Omental fat pad (tissue), 4 donors: ENCODE measurements at places on chromosomes 6 and 20. TPM values are rescaled to one million over a fixed set of nuclear protein-coding genes. Genes with fewer than 3 reads are reported as not detected.

GRCh38 chr6:83707829-83708545 lies 914 bp downstream of the SNAP91 start:
- no peak for DNase-seq

DNA sequence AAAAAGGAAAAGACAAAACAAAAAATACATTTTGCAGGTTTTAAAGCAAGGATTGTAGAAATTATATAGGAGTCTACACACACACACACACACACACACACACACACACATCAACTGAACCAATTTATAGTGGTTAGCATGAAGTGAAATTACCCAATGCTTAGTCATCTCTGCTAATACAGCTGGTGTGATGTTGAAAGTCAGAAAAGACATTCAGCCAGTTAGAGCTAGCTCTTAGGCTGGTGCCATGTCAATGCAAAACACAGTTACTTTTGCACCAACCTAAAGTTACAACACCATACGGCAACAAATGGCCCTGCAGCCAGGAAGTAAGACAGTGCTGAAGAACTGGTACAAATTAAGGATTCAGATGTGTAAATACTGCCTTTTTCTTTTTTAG lies 15.2 kb downstream of the FAM210B start:
- no peak for DNase-seq

DNA sequence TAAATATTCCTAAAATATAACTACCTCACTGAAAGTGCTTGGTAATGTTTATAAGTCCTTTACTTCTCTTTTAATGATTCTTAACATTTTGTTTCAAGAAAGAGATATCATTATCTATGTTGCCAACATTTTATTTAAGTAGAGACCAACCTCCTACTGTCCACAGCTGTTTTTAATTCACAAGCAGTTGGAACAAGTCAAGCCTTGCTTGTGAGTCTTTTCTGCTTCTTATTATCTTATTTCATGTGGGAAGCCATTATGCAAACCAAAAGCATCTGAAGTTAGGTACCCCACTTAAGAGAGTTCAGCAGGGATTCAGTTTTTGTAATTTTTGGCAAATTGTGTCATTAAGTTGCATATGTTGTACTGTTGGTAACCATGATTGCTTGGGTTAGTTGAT lies 1714.5 kb downstream of the GRIK2 start:
- DNase-seq = no peak

DNA sequence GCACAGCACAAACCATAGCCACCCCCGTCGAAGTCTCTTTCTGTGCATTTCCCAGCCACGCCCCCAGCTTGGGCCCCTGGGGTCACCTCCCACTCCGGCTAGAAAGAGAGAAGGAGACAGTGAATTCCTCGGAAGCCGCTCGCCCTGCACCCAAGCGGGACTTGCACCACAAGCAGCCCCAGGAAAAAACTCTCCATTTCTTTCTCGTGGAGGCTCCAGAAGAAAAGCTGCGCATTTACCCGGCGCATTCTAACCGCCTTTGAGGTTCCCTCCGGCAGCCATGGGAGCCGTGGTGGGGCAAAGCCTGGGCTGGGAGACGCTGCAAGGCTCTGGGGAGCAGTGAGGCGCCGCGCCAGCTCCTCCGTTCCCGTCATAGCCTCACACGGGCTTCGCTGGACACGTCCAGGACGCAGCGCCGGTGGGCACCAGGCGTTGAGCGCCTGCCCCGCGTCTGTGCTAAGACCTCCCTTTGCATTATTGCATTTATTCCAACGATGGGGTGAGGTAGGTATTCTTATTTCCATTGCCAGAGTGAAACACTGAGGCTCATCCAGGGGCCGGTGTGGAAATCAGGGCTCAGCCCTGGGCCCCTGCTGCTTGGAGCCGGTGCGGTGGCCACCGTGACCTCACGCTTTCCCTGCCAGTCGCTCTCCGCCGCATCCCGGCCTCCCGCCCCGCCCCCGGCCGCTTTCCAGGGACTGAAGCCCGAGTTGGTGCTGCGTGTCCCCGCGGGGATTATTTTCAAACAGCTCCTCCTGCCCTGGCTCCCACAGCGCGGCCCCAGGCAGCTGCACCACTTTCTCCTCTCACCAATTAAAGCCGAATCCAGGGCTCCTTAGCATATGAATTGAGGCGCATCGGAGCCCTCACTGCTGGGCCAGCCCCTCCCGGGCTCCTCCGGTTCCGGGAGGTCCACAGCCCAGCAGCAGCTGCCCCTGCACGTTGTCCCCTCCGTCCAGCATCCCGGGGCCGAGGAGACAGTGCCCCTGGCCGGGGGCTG lies 148.3 kb upstream of the AFDN start:
- DNase-seq = no peak

Gene ANGPT4
- 5.4 TPM for total RNA-seq

Gene HEY2
- 3.2 TPM for total RNA-seq

DNA sequence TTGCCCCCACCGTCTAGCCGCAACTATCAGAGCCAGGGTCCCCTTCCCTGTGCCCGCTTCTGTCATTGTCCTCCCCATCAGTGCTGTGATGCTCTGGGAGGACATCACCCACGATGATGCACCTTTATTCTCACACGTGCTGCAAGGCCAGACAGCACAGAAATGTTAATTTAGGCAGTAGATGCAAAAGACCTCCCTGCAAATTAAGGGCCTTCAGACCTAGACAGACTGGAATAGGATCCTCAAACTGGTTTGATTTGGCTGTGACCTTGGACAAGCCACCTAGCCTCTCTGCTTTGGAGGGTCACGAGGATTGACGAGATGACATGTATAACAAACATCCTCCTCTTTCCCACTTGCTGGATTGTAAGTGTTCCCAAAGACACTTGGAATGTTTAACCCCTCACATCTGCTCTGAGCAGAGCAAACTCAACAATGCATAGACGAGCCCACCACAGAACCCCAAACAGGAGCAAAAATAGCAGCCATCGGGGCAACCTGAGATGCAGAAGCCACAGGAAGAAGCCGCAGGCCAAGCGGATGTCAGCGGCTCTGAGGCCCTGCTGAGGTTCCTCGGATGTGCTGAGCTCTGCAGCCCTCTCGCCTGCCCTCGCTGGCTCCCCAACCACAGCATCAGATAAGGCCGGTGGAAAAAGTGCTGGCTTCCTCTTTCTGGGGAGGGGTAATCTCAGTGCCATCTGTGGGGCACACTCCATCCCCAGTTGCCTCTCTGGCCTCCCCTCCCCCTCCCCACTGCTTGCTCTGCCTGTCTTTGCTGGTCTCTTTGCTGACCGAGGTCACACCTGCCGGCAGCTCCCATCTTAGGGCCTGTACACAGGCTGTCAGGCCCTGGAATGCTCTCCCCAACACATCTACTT lies 35.3 kb downstream of the TOX2 start:
- no peak for DNase-seq

DNA sequence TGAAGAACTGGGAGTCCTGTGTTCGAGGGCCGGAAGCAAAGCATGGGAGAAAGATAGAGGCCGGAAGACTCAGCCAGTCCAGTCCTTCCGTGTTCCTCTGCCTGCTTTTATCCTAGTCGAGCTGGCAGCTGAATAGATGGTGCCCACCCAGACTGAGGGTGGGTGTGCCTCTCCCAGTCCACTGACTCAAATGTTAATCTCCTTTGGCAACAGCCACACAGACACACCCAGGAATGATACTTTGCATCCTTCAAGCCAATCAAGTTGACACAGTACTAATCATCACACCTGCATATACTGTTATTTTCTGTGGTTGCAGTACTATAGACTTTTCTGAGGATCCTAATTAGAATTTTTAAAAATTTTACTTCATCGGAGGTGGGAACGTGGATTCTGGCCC lies 21.3 kb downstream of the PCMTD2 start:
- DNase-seq = no peak

DNA sequence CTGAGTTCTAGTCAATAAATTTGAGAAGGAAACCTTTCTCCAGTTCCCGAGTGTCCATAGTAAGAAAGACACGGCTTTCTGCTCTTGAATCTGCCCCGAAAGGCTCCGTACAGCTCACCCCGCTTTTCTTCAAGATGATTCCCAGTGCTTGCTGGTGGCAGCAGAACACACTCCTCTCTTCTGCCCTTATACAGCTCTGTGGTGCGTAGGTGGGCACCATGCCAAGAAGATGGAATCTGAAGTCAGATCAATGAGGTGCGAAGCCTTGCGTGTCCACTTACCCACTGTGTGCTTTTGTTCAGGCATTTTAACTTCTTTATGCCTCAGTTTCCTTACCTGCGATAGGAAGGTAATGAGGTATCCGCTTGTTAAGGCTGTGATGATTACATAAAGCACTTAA lies 142.2 kb downstream of the WDR27 start:
- DNase-seq = no peak

- no peak for DNase-seq
These were observed 80.7 kb upstream of the MRAP2 start for GRCh38 chr6:83952830-83953229.

- DNase-seq = no peak
These were observed 551 bp downstream of the TREML2 start for GRCh38 chr6:41200296-41200900.

Gene EFCAB8
- total RNA-seq = not detected

DNA sequence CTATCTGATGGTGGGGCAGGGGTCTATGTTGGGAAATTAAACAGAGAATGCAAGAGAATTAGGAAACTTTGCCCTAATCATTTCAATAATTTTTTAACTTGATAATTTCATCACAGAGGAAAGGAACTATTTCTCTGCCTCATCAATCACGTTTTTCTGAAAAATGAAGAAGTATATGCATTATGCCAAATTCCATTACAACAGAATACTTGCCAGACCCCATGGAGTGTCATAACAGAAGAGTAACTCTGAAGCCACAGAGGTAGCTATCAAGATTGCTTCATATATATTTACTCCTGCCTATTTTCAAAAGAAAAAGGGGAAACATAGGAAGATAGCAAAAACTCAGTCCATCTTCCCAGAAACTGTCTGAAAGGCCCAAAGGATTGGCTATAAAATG lies 5.7 kb upstream of the USP49 start:
- no peak for DNase-seq

GRCh38 chr6:74434171-74434570 lies 738.2 kb downstream of the CD109 start:
- DNase-seq = no peak

Gene GPR6
- not detected for total RNA-seq

Gene HEBP2
- total RNA-seq = 206 TPM

DNA sequence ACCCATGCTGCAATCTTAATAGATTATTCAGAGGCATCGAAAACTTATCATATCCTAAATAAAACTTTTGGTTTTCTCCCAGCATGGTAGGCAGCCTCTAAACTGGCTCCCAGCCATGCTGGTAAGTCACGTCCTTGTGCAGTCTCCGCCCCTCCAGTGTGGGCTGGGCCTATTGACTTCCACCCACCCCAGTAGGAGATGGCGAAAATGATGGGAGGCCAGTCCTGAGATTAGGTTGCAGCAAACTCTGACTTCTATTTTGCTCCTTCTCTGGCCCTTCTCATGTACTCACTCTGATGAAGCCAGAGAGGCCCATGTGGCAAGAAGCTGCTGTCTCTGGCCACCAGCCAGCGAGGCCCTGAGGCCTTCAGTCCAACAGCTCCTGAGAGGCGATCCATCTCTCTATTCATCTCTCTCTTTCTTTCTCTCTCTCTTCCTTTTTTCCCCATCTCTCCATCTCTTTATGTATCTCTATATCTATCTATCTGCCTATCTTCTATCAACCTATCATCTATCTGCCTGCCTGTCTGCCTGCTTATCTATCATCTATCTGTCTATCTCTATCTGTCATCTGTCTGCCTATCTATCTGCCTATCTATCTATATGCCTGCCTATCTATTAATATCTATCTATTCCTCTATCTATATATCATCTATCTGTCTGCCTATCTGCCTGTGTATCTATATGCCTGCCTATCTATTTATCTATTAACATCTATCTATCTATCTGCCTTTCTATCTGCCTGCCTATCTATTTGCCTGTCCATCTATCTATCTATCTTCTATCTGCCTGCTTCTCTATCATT lies 52.7 kb upstream of the STX16 start:
- DNase-seq = no peak

DNA sequence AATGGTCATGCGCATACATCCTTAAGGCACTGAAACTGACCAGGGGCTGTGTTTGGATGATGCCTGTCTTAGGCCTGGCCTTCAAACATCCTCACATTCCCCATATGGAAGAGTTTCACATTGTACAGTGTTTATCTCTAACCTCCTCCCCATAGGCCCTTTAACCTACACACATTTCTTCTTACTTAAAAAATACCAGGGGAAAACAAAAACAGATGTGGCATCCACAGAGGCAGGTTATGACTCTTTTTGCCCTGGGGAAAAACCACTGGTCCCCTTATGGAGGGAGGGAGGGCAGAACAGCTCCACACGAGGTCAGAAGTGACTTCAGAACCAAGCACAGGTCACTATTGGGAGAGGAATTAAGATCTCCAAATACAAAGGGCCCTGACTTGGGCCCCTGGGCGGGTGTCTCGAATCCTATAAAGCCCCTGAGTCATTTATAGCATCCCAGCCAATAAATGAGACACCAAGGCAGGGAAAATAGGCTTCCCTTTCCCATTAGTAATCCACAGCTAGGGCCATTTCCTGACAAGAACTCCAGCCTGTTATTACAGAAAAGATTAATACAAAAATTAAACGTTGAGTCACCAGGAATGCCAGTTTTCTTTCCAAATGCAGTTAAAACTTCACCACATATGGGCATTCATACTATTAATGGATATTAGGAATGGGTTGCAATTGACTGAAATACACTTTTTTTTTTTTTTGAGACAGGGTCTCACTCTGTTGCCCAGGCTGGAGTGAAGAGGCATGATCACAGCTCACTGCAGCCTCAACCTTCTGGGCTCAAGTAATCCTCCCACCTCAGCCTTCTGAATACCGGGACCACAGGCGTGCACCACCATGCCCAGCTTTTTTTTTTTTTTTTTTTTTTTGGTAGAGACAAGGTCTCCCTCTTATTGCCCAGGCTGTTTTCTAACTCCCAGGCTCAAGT lies 107.2 kb downstream of the ATP9A start:
- no peak for DNase-seq

Gene RFX6
- total RNA-seq = not detected

DNA sequence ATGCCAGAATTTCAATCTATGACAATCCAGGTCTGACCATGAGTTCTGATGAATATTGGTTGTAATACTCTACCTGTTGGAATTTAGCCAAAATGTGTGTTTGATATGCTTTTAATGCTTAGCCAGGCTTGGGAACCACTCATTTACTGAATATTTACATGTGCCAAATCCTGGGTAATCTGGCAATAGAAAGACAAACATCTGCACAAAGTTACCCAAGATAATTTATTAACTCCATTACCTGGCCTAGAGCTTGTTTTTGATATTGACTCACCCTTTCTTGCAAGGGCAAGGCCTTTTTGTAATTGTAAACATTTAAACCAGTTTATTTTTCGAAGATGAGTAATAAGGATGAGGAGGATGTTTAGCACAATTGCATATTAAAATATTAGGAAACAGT lies 13.5 kb upstream of the CD2AP start:
- DNase-seq = no peak

DNA sequence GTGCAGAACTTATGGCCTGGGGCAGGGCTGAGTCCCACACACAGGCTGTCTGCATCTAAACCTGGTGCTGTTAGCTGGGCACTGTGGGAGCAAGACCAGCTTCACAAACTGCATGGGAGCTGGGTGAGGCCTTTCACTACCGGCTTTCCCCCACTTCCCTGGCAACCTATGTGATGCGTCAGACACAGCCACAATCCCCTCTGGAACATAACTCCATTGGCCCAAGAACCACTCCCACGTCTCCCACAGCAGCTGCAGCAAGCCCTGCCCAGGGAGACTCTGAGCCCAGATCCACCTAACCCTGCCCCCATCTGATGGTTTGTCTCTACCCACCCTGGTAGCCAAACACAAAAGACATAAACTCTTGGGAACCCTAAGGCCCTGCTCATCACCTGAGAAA lies 9.3 kb downstream of the WDR27 start:
- no peak for DNase-seq

GRCh38 chr20:39222101-39222500 lies 260.0 kb downstream of the DHX35 start:
- DNase-seq = no peak

GRCh38 chr6:106256201-106256968 lies 69.2 kb downstream of the ATG5 start:
- no peak for DNase-seq
